Activated naive CD4-positive, alpha-beta T cell treated with anti-CD3 and anti-CD28 coated beads, Interleukin-2, amount 50 U/mL, for 72 hours (primary cell): ENCODE measurements at places on chromosomes 4 and X.

DNA sequence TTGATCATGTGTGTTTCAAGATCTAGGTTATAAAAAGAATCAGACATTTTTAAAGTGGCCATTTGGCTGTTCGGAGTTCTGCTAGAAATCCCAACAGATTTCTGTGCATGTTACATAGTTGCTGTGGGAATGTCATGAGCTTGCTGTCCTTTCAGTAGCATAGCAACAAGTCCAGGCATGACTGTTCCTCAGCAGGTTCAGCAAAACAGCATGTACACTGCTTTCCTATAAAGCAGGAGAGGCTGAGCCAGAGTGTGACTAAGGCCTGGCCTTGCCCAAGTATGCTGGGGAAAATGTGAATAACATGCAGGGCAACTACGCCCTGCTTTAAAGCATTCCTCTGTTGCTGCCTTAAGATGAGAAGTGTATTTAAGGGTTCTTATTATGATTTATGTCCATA, 217.1 kb upstream of the SMIM31 start:
- DNase-seq = no peak

DNA sequence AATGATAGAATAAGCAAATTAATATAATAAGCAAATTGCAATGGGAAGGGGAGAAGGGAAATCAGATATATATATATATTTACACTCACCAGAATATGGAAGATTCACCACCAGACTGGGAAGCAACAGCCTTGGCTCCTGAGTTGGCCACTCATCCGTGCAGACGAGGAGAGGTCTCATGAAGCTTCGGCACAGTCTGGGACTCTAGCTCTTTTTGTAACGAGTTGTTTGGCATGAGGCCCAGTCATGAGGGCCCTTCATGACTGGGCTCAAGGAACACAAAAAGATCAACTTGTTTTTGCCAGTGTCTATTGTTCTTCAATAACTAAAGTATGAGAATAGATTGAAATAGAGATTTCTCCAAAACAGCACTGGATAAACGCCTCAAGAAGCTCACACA, 176.4 kb downstream of the ADGRA3 start:
- DNase-seq = no peak

DNA sequence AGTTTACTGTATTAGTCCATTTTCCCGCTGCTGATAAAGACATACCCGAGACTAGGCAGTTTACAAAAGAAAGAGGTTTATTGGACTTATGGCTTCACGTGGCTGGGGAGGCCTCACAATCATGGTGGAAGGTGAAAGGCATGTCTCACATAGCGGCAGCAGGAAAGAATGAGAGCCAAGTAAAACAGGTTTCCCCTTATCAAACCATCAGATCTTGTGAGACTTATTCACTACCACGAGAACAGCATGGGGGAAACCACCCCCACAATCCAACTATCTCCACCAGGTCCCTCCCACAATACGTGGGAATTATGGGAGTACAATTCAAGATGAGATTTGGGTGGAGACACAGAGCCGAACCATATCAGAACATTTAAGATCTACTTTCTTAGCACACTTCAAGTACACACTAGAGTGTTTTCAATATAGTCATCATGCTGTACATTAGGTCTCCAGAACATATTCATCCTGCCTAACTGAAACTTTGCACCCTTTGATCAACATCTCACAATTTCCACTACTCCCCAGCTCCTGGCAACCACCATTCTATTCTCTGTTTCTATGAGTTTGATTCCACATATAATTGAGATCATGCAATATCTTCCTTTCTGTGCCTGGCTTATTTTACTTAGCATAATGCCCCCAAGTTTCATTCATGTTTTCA, 341.0 kb downstream of the ARHGAP24 start:
- no peak for DNase-seq

DNA sequence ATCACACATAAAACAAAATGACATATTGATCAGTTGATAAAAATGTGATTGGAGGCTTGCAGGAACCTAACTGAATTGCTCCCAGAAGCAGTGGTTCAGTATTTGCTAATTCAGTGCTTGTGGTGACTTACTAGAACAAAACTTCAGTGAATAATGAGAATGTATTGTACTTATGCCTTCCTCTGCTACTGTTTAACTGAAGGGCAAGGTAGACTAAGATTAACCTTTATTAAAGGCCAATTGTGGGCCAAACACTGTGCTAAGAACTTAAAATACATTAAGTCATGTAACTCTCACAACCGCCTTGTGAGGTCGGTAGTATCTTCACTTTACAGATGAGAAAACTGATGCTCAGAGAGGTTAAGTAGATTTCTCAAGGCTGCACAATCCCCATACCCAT, 14.9 kb downstream of the IGFBP7 start:
- no peak for DNase-seq

DNA sequence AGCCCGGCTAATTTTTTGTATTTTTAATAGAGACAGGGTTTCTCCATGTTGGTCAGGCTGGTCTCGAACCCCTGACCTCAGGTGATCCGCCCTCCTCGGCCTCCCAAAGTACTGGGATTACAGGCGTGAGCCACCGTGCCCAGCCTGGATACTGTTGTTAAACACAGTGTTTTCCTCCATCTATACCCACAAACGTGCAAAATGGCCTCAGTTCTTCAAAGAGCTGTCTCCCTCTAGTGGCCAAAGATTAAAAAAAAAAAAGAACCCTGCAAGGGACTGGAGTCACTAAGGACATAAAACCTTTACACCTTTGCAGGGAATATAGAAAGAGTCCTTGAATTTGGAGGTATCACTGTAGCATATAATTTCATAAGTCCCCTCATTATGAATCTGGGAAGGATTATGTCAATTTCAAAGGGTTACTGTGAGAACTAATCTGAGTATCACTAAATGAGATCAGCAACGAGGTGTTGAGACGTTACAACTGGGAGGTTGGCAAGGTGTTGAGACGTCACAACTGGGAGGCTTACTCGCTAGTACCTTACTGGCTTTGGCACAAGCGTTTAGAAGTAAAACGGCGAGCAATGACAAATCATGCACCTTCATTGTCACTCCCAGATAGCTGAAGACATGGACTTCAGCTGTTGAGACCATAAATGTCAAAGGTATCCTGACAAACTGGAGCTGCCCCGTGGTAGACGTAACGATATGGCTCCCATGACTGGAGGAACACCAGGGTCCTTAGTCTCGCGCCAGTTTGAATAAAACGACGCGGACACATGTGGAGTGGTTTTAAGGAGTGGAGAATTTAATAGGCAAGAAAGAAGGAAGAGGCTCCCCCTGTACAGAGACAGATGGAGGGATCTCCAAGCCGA, 33.4 kb upstream of the ENPP6 start:
- DNase-seq = no peak

- no peak for DNase-seq
Observed at GRCh38 chrX:2735270-2735669, 16.6 kb upstream of the XG start.

GRCh38 chr4:128775916-128776315, 33.6 kb upstream of the JADE1 start:
- no peak for DNase-seq

DNA sequence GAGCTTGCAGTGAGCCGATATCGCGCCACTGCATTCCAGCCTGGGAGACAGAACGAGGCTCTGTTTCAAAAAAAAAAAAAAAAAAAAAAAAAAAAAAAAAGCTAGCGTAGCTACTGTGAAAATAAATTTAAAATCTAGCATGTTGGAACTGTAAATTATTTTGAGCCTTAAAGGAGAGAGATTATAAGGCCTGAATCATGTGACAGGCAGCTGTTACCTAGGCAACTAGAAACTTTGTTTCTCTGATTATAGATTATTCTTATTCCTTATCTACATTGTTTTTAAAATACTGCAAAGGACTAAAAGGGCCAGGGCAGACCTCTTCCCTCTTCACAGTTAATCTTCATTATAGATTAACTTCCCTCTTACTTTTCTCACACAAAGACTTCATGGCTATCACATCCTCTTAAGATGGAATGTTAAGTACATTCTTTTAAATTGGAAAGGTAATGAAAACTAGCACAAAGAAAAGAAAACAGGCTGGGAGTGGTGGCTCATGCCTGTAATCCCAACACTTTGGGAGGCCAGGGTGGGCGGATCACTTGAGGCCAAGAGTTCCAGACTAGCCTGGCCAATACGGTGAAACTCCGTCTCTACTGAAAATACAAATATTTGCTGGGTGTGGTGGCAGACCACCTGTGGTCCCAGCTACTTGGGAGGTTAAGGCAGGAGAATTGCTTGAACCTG, 21.1 kb upstream of the PDS5A start:
- DNase-seq = no peak

- DNase-seq = no peak
Observed at GRCh38 chr4:114184901-114185300, 205.5 kb upstream of the ARSJ start.

GRCh38 chr4:95674521-95674981, 125.8 kb upstream of the UNC5C start:
- DNase-seq = no peak

DNA sequence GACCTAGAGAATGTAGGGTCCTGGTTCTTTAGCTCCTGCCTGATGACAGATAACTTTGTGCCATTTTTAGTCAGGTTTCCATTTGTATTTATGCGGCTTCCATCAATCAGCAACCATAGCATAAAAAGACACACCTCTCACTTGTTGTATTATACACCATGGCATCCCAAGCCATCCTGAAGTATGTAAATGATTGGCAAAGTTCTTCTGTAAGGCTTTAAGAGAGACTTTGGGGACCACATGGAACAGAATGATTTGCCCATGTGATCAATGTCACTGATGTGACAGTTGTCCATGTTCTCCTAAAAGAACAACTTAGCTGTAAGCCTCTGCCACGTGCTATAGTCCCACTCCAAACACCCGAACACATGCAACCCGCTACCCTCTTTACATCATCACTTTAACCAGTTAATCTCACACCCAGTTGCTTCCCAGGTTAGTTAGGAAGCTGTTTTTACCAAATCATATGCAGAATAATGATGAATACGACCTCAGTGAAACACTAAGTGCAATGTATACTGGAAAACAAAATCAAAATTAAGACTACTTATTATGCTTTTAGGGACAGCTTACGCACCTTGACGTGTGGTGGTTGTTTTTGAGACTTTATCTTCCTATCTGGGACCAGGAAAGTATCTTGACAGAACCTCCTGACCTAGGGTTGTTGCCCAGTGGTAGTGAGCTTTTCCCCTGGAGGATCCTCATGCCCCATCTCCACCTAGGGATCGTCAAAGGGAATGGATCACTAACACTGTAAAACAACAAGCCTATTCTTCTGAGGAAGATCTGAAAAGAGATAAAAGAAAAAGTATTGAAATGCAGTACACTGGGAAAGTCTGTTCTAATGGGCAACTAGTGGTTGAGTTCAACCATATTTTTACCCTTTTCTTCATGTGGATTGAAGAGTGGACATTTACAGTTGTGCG, 267.8 kb downstream of the CHIC1 start:
- DNase-seq = no peak

GRCh38 chr4:186798951-186799659, 75.4 kb upstream of the FAT1 start:
- no peak for DNase-seq

DNA sequence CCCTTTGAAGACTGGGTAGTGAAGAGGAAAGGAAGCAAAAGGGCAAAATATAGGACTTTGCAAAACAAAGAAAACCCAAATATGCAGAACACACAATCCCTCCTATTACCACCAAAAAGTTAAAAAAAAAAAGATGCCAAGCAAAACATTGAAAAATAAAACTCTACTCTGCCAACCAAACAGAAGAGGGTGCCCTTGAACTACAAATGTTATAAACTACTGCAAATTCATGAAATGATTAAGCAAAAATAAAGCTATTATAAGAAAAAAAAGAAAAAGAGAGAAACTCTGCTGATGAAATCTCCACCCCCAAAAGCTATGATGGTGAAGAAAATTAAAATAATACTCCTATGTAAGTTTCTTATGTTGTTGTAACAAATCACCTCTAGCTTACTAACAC, 168.5 kb upstream of the STK26 start:
- DNase-seq = no peak

DNA sequence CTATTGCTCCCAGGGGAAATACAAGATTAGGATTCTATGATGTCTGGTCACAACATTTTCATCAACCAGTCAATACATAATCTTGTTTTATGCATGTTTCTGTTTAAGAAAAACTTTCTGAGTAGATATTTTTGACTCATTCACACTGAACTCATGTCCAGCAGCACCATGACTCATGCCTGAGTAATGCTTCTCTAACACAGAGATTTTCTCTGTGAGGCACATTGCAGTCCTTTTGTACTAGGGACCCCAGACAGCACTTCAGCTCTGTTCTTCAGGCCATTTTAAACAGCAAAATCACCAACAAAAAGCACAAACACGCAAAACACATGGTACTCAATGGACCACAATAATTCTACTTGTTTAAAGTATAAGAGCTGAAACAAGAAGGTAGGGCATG, 83.6 kb downstream of the MXRA5 start:
- no peak for DNase-seq

- DNase-seq = no peak
Observed at GRCh38 chrX:97400492-97400891, 516.8 kb downstream of the RPA4 start.

- no peak for DNase-seq
Observed at GRCh38 chrX:119399772-119400101, 601 bp downstream of the SLC25A43 start.

GRCh38 chrX:153668423-153669173, 5.0 kb downstream of the PNCK start:
- DNase-seq = no peak
